ENCODE measurements at places on chromosomes 11 and 22.

- DNase-seq = no peak
Observed at GRCh38 chr11:112776834-112777233, 184.4 kb upstream of the NCAM1 start.

GRCh38 chr11:35800970-35801953, 138.7 kb downstream of the TRIM44 start:
- no peak for DNase-seq

DNA sequence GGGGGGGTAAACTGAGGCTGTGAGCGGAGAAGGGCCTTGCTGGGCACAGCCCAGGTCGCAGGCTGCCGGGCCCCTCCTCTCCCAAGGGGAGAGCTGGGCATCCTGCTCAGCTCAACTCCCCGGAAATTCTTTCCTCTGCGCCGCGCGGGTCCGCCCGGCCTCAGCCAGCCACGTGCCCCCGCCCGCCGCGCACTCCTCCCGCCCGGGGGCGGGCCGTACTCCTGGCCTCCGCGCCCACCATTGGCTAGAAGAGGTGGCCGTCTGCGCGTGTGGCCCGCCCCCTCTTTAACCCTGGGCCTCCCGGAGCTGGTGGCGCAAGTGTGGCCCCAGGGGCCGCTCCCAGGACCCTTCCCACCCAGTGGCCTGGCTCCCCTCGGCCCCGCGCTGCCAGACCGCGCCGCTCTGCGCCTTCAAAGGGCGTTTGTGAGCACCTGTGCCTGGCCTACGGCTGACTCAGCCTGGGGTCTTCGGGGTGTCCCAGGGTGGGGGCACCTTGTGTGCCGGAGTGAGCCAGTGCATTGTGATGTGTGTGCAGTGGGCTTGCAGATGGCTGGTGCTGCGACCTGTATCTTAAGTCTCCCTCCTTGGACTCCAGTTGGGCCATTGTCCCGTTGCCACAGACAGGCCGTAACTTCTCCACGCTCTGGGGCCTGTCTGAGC, 2.0 kb downstream of the MRGPRF start:
- DNase-seq = peak; percentile 50

DNA sequence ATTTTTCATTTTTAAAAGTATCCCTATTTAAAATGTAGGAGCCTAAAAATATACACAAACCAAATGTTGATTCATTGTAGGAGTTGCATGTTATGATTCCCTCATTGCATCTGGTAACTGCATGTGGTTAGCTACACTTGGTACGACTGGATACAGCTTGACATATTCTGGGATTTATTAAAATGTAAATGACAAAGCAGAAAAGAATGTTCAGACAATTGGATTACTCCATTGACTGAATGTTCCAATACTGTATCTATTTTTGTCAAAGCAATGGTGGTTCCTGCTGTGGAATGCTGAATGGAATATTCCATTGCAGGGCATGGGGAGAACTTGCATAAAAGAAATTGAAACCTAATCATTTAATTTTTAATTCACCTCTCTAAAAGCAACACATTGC, 30.8 kb downstream of the BLID start:
- DNase-seq = no peak

GRCh38 chr11:44338698-44339529, 29.0 kb upstream of the ALX4 start:
- no peak for DNase-seq
